ENCODE measurements at places on chromosomes 6 and 20. TPM values are rescaled to one million over a fixed set of nuclear protein-coding genes. Genes with fewer than 3 reads are reported as not detected.

DNA sequence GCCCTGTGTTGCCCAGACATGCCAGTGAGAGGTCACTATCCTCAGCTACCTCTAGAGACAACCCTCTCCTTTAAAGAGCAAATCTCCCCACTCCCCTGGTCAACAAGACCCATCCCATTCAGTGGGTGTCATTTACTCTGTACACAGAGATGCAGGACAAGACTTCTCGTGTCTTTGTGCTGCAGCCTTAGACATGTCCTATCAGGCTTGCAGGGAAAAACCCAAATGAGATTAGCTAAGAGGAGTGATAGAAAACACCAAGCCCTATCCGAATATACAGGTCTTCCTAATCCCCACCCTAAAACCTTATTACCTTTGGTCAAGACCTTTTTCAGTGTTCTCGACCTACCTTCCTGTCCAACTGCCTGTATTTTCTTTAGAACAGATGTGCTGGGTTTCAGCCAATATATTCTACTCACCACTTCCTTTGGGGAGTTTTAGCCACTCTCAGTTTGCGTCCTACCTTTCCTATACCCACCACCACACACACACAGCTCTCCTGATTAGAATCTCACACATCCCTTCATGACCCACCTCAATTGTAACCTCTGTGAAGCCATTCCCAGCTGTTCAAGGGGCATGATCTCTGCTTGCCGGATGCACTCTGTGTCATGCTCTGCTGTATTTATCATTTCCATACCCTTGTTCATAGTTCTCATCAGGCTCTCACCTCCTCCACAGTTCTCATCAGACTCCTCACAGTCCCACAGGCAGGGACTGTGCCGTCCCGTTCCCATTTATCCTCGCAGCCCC, 39.7 kb downstream of the TRAM2 start:
- H3K4me3 ChIP-seq: no peak overlapping the region
- no peak for DNase-seq
- H3K27me3 ChIP-seq: no peaks in the 10 kb centered on the region
- no peaks in the 10 kb centered on the region for H3K36me3 ChIP-seq
- no peak overlapping the region for H3K27ac ChIP-seq

GRCh38 chr6:89357390-89357789, 4.9 kb upstream of the UBE2J1 start:
- H3K4me3 ChIP-seq: no peak overlapping the region
- no peaks in the 10 kb centered on the region for H3K36me3 ChIP-seq
- no peaks in the 10 kb centered on the region for H3K4me1 ChIP-seq

GRCh38 chr6:132270726-132271402, 130.4 kb downstream of the MOXD1 start:
- DNase-seq: no peak
- no peak overlapping the region for H3K27ac ChIP-seq
- H3K4me1 ChIP-seq: no peaks in the 10 kb centered on the region
- no peaks in the 10 kb centered on the region for H3K27me3 ChIP-seq

DNA sequence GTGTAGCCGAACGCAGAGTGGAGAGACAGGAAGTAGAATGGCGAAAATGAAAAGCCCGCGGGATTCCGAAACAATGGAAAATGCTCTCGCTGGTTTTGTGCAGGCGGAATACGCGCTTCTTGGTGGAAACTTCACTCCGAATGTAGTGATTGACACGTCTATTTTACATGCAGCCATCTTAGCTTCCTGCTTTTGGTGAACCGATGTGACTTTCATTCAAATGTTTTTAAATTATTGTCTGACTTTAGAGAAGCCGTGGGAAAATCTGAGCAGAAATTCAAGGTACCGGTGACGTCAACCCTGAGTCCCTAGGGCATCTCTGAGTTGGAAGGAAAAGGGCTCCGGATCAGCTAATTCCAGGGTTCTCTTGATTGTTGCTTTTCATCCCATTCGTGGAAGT, 11.4 kb downstream of the GPX5 start:
- no peaks in the 10 kb centered on the region for H3K4me1 ChIP-seq
- no peak overlapping the region for H3K27ac ChIP-seq
- no peak for DNase-seq
- H3K36me3 ChIP-seq: no peaks in the 10 kb centered on the region

GRCh38 chr6:68087399-68088133, 547.5 kb upstream of the ADGRB3 start:
- H3K27ac ChIP-seq: no peak overlapping the region
- H3K36me3 ChIP-seq: no peaks in the 10 kb centered on the region
- H3K4me3 ChIP-seq: no peak overlapping the region
- no peak for DNase-seq

- DNase-seq: no peak
- no peaks in the 10 kb centered on the region for H3K36me3 ChIP-seq
- H3K27me3 ChIP-seq: no peaks in the 10 kb centered on the region
- peak overlapping the region; percentile 84 for H3K27ac ChIP-seq
- no peak overlapping the region for H3K4me3 ChIP-seq
These were observed 174.8 kb downstream of the SASH1 start for GRCh38 chr6:148517470-148517869.

DNA sequence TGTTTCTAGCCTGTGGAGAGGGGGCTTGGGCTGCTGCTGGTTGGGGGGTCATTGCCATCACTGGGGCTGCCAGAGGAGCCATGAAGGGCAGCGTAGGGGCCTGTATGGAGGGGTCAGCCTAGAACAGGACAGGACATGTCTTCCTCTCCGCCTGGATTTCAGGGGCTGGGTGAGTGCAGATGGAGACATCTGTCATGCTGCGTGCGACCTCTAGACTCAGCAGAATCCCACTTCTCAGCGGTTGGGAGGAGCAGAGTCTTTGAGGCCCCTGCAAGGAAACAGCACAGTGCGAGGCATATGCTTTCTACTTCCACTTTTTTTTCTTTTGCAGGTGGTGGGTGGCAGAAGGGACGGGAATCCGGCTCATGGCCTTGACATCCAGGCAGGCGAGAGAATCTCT, 67.9 kb downstream of the EZR start:
- no peak overlapping the region for H3K4me3 ChIP-seq
- no peaks in the 10 kb centered on the region for H3K4me1 ChIP-seq
- no peaks in the 10 kb centered on the region for H3K27me3 ChIP-seq
- no peak overlapping the region for H3K27ac ChIP-seq
- DNase-seq: no peak
- no peaks in the 10 kb centered on the region for H3K36me3 ChIP-seq

GRCh38 chr6:69918813-69919475, 52.6 kb downstream of the COL19A1 start:
- no peaks in the 10 kb centered on the region for H3K27me3 ChIP-seq
- DNase-seq: no peak
- no peak overlapping the region for H3K4me3 ChIP-seq
- no peaks in the 10 kb centered on the region for H3K36me3 ChIP-seq
- H3K27ac ChIP-seq: no peak overlapping the region
- peaks cover 3% of the 10 kb centered on the region for H3K4me1 ChIP-seq

GRCh38 chr6:22236626-22237414, 60.0 kb downstream of the PRL start:
- H3K27me3 ChIP-seq: no peaks in the 10 kb centered on the region
- no peaks in the 10 kb centered on the region for H3K36me3 ChIP-seq
- no peak overlapping the region for H3K4me3 ChIP-seq
- H3K27ac ChIP-seq: no peak overlapping the region
- no peaks in the 10 kb centered on the region for H3K4me1 ChIP-seq

- H3K36me3 ChIP-seq: no peaks in the 10 kb centered on the region
- peaks cover 69% of the 10 kb centered on the region for H3K27me3 ChIP-seq
- no peak overlapping the region for H3K27ac ChIP-seq
- no peak overlapping the region for H3K4me3 ChIP-seq
These were observed 14.0 kb downstream of the POM121L2 start for GRCh38 chr6:27297857-27298730.

- no peak overlapping the region for H3K27ac ChIP-seq
- DNase-seq: no peak
- no peaks in the 10 kb centered on the region for H3K4me1 ChIP-seq
- H3K27me3 ChIP-seq: no peaks in the 10 kb centered on the region
These were observed 326.7 kb upstream of the NOX3 start for GRCh38 chr6:155782320-155782731.

- no peaks in the 10 kb centered on the region for H3K4me1 ChIP-seq
- H3K36me3 ChIP-seq: no peaks in the 10 kb centered on the region
- no peaks in the 10 kb centered on the region for H3K27me3 ChIP-seq
- no peak overlapping the region for H3K4me3 ChIP-seq
- no peak for DNase-seq
- no peak overlapping the region for H3K27ac ChIP-seq
These were observed 20.4 kb upstream of the HBS1L start for GRCh38 chr6:135075018-135075417.

DNA sequence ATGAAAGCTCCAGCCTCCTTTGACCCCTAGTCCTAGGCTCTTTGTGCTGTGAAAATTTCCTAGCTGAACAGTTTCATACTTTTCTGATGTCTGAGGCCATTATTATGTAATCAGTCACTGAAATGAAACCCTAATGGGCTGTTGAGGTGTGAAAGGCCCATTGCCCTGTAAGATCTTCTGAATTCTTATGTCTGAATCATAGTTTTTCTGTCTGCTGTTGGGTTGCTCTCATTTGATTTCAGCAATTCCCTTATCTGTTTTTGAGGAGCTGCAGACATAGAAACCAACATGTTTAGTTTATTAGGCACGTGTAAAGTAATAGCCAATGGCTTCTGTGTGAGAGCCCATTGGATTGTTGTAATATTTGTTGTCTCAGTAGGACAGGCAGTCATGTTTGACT, 118.1 kb downstream of the EYA4 start:
- H3K36me3 ChIP-seq: no peaks in the 10 kb centered on the region
- peak overlapping the region; percentile 82 for H3K27ac ChIP-seq
- no peak for DNase-seq
- no peaks in the 10 kb centered on the region for H3K27me3 ChIP-seq
- peaks cover 48% of the 10 kb centered on the region for H3K4me1 ChIP-seq

EPB41L1 gene
- total RNA-seq: 2.3 TPM

RNF182 gene
- 0.10 TPM for total RNA-seq

Data from gastrocnemius medialis (tissue), 4 donors.